ENCODE measurements at places on chromosomes 12 and 14.

GRCh38 chr14:94181835-94182234 lies 7.7 kb downstream of the PPP4R4 start:
- DNase-seq: no peak

GRCh38 chr12:48824112-48824511 lies 5.8 kb downstream of the CACNB3 start:
- no peak for DNase-seq

GRCh38 chr14:101017209-101017608 lies 113.7 kb upstream of the RTL1 start:
- DNase-seq: no peak

DNA sequence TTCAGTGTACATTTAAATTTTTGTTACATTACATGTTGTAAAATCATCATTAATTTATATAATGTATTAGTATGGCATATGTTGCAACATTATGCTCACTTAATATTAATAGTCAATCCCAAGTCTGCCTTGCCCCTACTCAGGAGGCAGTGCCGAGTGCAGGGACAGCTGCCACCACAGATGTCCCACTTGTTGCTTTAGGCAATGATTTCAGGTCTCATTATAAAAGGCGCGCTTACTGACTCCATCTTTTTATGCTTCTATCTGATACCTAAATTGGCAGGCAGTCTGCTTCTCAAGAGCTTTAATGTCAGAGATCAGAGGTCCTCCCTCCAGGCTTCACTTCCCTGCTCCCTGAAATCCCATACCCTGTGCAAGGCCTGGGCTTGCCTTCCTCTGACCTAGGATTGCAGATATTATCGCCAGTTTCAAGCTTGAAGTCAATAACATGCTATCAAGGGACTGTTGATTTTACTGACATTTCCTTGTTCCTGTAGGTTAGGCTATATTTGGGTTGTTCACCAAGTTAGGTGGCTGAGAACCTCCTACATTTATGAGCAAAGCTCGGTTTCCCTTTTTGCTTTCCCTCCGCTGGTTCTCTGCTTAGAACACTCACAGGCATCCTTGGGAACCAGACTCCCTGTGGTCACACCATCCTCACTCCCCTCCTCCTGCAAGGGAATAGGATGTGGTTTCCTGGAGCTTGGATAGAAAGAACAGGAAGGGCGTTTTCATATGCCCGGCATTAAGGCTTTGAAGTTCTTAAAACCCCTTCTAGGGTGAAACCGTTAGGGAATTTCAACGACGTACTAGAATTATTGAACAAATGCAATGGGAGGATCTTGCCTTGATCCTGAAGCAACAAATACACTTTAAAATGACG lies 208.4 kb upstream of the FKBP4 start:
- no peak for DNase-seq

GRCh38 chr14:63273129-63273528 lies 45.6 kb downstream of the GPHB5 start:
- DNase-seq: no peak

DNA sequence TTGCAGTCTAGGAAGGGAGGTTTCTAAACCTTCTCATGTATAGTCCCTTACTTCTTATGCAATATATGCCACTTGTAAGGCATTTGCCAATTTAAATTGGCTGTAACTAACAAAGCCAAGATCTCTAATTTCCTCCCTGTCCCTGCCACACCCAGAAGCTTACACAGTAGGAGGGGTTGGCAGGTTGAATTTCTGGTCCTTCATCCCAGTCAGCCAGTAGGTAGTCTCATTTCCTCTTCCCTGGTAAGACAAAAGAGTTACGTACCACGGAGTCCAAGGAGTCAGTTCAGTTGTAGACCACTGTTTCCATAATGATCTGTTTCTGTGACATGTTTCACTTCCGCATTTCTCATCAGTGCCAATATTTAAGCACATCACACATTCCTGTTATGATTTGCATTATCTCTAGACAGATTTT lies 47.0 kb upstream of the PLBD1 start:
- DNase-seq: no peak

DNA sequence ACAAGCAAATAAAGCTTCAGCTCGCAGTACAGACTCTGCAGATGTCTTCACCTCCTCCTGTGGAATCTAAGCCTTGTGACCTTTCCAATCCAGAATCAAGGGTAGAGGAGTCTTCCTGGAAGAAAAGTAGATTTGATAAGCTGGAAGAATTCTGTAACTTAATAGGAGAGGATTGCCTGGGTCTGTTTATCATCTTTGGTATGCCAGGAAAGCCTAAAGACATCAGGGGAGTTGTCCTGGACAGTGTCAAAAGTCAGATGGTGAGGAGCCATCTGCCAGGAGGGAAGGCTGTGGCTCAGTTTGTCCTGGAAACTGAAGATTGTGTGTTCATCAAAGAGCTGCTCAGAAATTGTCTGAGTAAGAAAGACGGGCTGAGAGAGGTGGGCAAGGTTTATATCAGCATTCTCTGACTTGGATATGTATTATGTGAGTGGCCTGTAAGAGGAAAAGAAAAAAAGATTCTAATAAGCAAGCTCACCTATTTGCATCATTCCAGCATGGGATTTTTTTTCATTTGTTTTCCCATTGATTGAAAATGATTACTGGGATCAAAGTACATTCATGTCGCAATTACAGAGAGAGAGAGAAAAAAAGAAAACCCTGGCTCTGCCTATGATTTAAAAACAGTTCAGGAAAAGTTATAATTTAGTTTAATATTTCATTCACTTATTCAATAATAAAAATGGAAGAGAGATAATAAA lies 767 bp downstream of the REP15 start:
- DNase-seq: no peak

DNA sequence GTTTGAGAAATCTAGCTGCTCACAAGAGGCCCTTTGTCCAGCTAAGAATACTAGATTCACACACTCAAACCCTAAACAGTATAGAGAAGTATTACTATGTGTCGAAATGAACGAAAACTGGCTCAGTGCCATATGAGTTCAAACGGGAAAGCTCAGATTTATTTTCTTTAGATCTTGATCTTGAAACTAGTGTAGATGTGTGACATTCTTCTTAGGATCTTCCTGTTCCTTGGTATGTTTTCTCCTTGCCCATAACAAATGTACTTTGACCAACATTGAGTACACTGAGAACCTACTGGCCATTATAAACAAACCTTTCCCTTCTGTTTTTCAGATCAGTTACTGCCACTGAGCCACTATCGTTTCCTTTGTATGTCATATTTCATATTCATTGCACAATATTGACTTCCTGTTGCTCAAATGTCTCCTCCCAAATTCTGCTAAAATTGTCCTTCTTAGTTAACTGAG lies 21.3 kb downstream of the MYBPC1 start:
- DNase-seq: no peak

DNA sequence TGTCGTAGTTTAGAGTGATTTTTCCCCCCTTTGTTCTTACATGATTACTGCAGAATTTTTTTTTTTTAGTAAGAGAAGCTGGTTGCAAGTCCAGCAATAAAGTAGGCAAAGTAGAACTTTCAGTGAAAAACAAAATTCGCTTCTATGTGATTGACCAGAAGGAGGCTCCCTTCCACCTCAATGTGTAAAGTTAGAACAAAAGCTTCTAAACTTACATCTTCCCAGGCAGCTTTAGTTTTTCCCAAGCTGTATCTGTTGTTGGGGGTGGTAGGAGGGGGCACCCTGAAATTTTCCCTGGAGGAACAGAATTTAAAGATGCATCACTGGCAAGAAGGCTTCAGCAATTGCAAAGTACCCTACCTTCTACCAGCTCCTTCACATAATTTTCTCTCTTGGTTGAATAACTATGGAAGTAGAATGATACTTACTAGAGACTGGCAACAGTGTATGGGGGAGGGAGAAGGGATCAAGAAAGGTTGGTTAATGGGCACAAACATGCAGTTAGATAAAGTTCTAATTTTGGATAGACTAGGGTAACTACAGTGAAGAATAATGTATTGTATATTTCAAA lies 87.3 kb upstream of the E2F7 start:
- DNase-seq: no peak

DNA sequence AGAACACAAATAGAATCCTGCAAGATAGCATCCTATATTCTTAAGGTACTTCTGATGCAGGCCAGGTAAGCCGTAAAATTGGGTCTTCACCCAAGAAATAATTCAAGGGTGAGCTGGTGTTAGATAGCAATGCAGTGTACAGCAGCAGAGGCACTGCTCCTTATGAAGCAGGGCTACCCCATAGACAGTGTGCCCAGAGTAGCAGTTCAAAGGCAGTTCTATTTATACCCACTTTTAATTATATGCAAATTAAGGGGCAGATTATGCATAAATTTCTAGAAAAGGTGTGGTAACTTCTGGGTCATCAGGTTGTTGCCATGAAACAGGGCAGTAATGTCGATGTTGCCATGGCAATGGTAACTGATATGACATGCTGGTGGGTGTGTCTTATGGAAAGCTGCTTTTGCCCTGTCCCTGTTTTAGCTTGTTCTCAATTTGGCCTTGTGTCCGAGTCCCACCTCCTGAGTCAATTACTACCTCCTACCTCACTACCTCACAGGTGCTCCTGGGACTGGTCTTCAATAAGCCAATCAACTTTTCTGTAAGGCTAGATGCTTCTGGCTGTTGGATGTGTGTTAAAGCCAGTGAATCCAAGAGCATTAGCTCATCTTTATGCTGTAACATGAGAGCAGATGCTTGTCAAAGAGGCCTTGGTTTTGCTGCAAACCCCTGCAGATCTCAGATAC lies 61.0 kb downstream of the PPM1A start:
- DNase-seq: no peak

DNA sequence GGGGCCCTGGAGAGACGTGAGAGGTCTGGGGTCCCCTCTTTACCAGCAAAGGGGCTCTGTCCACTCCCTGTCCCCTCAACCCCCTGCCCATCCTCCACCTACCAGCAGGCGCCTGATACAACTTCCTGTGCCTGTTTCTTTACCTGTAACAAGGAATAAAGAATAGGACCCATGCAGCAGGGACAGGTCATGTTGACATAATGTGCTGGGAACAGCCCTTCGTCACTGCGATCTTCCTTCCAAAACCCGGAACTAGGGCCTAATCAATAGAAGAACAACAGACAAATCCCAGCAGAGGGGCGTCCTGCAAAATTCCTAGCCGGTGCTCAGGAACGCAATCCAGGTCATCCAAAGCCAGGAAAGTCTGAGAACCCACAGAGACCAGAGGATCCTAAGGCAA lies 32.1 kb downstream of the SCARB1 start:
- no peak for DNase-seq

DNA sequence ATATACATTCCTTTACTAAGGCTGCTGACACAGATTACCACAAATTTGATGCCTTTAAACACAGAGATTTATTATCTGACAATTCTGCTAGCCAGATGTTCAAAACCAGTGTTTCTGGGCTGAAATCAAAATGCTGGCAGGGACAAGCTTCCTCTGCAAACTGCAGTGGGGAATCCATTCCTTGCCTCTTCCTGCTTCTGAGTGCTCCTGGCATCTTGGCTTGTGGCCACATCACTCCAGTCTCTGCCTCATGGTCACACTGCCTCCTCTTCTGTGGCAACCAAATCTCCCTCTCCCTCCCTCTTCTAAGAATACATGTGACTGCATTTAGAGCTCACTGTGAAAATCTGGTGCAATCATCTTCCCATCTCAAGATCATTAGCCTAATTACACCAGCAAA lies 235.7 kb downstream of the TTC8 start:
- no peak for DNase-seq

GRCh38 chr12:10397296-10397695 lies 7.5 kb upstream of the KLRK1 start:
- DNase-seq: no peak

GRCh38 chr14:36700651-36701050 lies 39.0 kb downstream of the PAX9 start:
- DNase-seq: no peak

- no peak for DNase-seq
These were observed 66.3 kb downstream of the VRK1 start for GRCh38 chr14:96863327-96863985.

DNA sequence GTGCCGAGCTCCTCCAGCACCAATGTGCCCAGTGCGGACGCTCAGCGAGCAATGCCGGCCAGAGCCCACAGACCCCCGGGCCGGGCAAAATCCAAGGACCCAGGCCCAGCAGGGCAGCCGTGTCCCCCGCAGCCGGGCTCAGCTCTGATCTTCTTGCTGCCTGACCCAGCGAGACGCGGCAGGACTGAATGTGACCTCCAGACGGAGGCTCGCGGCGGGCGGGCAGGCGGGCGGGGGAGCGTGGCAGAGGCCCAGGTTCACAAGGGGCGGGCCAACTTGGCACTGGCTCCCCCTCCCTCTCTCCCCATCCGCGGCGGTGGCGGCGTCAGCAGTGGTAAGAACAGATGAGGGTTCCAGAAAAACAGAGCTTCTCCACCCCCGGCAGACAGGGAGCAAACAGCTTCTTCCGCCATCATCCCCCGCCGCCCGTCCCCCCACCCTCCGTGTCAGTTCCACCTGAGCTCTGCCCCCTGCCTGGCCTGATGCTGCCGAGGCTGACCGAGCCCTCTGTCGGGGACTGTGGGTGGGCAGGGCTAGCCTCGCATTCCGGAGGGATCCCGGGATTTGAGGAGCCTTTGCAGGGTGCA lies 94.3 kb downstream of the RFLNA start:
- no peak for DNase-seq

DNA sequence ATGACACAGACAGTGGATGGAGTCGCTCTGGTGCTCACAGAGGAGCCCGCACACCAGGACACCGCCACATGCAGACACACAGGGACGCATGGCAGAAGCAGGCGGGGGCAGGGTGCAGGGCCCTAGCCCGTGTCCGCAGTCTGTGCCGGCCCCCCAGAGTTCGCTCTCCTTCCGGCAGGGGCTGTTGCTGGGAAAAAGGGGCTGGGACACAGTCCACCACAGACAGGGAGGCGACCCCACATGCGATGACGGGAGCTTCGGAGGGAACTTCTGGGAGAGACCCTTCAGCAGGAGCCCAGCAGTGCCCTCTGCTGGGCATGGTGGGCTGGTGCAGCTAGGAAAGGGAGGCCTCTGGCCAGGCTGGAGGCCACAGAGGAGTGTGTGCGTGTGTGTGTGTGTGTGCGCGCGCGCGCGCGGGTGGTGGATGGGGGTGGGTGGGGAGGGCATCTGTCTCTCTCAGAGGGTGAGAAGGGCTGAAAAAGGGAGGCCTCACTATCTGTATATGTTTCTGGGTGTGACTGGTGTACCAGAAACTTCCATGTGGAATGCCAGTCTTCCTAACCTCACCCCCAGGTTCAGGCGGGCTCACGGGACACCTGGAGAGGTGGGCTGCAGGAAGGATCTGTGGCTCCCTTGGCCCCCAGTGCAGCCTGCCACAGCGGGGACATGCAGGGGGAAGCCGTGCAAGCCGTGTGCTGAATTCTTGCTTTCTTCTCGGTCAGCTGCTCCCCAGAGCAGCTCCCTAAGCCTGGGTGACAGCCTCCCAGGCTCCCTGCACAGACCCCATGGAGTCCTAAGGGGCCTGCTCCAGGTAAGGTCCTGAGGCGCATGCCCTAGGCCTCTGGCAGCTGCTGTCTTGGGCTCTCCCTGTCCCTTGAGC lies 60.7 kb downstream of the PLEKHG3 start:
- peak; percentile 74 for DNase-seq

DNA sequence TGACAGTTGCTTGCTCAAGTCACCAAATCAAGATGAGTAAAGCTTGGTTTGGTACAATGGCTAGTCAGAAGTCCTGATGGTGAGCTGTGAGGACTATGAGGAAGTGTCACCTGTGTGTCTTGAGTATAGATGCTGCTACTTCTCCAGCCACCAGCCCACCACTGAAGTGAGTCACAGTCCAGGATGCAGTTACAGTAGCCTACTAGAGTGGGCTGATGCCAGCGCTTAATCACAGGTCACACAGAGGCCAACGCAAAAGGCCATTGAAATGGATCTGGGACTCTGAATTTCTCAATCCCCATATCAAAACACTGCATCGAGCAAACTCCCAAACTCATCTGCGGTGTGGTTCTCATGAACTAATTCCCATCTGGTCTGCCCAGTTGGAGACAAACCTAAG lies 223.1 kb downstream of the ANO6 start:
- DNase-seq: no peak

All from left renal cortex interstitium (tissue), 4 donors.